Right hindlimb (tissue), 1 donor: ENCODE measurements at places on chromosomes 3 and 15.

DNA sequence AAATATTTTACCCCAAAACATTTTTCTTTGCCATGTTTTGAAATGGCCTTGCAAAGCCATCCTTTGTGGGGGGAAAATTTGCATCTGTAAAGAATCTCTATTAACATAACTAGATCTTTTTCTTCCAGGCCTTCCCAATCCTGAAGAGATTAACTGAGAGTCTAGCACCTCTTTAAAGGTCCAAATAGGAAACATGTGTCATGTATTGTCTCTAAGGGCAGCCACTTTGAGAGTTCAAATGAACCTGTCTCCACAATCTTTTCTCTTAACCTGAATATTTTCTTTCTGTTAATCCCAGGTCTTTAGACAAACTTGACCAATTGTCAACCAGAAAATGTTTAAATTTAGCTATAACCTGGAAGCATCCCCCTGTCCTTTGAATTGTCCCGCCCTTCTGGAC is 236.6 kb upstream of the PROK2 start:
- DNase-seq: no peak

GRCh38 chr15:69976366-69976994 is 121.2 kb downstream of the TLE3 start:
- peak; percentile 66 for DNase-seq

- no peak for DNase-seq
Observed at GRCh38 chr15:35557544-35557943, 11.6 kb upstream of the DPH6 start.

- DNase-seq: no peak
Observed at GRCh38 chr3:127015282-127016042, 32.5 kb downstream of the PLXNA1 start.

GRCh38 chr15:86591158-86591557 is 511.5 kb downstream of the AGBL1 start:
- DNase-seq: no peak

DNA sequence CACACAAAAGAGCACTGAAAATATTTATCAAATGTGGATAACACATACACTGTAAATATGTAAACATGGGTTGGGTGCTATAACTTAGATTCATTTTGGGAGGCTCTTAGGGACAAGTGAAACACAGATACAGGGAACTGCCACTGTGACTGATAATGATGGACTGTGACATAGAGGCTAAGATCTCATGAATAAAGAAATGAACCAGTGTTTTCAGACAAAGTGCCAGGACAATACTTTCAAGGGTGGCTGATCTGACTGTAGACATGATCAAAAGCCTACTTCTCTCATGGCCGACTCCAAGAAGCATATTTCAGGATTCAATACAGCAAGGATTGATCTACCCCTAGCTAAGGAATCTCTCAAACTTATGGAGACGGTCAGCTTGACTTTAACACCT is 353.8 kb downstream of the FGF12 start:
- DNase-seq: no peak
